Right cardiac atrium (tissue), 5 donors: ENCODE measurements at places on chromosomes 1 and 21. TPM values are rescaled to one million over a fixed set of nuclear protein-coding genes. Genes with fewer than 3 reads are reported as not detected.
A peak's percentile ranks its signal among the peaks of the same experiment; 100 is the strongest.

Gene PGBD5
- total RNA-seq, result 26.4 TPM

Gene PRSS38
- total RNA-seq, result not detected

Gene FCGR1A
- total RNA-seq, result 2.6 TPM

Gene PDE9A
- total RNA-seq, result 1.5 TPM

Gene SEC16B
- 1.7 TPM for total RNA-seq

Gene DNAJC6
- total RNA-seq, result 17.7 TPM

Gene URB2
- total RNA-seq, result 4.3 TPM

Gene SYNC
- total RNA-seq, result 33.6 TPM

Gene KCNK1
- total RNA-seq, result 86.6 TPM

Gene TIE1
- 48.8 TPM for total RNA-seq

DNA sequence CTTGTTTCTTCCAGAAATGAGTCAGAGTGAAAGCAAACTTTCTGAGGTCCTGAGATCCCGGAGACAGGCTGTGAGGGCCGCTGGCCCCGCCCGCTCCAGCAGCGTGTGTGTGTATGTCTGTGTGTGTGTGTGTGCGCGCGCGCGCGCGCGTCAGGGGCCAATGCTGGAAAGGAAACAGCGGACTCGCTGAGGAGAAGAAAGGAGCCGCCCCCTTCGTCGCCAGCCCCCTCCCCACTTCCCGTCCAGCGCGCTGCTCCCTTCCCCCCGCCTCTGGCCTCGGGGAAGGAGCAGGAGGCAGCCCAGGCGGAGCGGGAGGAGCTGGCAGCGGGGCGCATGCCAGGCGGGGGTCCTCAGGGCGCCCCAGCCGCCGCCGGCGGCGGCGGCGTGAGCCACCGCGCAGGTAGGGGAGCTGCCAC lies at the start of gene DISC1:
Gene DISC1, plus strand, starts transcription at position 256 of the 416 bp plus-strand sequence. Its CDS starts 78 bp downstream, at position 334.
- peak; percentile 91 for DNase-seq

DNA sequence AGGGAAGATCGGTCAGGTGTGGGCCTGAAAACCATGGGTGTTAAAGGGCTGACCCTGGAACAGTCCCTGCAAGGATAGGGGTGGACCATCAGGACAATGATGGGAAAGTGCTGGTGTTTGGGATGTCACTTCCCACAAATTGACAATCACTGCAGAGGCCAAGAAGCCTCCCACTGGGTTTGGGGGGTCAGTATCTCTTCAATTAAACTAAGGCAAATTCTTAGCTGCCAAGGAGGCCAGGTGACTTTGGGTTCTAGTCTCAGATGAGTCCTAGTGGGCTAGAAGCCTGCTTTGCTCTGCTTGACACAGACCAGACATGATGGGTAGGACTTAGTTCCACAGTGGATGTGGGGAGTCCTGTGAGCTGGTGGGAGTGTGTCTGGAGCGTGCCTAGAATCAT lies 29.3 kb upstream of the KCNA2 start:
- no peak for DNase-seq

- DNase-seq, result no peak
These were observed 3.8 kb downstream of the LCA5L start for GRCh38 chr21:39441502-39442475.

DNA sequence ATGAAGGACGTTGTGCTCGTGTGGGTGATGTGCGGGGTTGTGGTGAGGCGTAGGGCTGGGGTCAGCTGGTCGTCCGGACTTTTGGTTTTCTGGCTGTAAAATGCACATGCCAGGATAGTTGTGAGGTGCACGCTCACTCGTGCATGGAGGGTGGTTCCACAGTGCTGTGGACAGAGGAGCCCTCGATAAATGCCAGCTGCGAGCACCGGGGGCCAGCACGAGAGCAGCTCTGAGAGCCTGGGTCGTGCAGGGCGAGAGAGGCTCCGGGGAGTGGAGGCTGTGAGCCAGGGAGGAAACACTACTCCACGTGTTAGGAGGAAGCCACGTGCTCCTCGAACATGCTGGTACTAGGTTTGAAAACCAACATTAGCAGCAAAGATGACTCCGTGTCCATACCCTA lies 39.4 kb downstream of the COL18A1 start:
- DNase-seq, result no peak

DNA sequence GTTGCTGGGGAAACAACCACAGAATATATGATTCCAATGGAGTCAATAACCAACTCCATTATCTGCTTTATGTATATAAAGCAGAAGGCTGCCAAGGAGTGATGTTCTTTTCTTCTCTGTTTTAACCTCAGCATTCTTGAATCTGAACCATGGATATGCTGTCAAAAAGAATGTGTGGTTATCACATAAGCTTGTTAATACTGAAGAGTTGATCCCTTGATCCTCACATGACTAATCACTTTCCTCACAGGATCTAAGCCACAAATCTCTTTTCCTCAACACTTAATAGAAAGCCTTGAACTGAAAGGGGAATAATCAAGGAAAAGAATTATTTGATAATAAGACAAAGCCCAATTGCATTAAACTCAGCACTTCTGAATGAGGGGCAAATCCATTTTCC lies 271.3 kb upstream of the KIAA0040 start:
- no peak for DNase-seq

- peak; percentile 54 for DNase-seq
These were observed 4.7 kb downstream of the CFAP410 start for GRCh38 chr21:44334329-44335030.

DNA sequence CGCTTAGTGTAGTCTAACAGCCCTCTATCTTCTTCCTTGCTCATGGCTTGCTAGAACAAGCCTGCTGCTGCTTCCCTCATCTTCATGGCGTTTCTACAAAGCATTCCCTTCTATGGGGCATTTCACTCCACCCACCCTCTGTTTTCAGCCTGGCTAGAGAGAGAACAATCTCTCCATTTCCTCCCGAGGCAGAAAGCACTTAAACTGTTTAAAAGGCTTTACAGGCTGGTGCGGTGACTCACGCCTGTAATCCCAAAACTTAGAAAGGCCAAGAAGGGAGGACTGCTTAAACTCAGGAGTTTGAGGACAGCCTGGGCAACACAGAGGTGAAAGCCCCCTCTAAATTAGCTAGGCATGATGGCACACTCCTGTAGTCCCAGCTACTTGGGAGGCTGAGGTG lies 17.8 kb downstream of the ORC1 start:
- no peak for DNase-seq

DNA sequence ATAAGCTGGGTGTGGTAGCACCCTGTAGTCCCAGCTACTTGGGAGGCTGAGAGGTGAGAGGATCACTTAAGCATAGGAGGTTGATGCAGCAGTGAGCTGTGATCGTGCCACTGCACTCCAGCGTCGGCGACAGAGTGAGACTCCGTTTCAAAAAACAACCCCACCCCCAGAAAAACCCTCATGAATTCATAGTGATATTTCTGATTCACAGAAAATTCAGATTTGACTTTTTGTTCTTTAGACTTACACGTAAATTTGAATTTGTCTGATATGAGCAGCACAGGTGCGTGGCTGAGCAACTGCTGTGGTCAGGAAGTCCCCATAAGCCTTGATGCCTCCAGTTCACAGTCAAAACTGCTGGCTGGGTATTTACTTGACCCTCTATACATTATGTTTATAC lies 10.0 kb upstream of the MORC3 start:
- DNase-seq, result no peak

DNA sequence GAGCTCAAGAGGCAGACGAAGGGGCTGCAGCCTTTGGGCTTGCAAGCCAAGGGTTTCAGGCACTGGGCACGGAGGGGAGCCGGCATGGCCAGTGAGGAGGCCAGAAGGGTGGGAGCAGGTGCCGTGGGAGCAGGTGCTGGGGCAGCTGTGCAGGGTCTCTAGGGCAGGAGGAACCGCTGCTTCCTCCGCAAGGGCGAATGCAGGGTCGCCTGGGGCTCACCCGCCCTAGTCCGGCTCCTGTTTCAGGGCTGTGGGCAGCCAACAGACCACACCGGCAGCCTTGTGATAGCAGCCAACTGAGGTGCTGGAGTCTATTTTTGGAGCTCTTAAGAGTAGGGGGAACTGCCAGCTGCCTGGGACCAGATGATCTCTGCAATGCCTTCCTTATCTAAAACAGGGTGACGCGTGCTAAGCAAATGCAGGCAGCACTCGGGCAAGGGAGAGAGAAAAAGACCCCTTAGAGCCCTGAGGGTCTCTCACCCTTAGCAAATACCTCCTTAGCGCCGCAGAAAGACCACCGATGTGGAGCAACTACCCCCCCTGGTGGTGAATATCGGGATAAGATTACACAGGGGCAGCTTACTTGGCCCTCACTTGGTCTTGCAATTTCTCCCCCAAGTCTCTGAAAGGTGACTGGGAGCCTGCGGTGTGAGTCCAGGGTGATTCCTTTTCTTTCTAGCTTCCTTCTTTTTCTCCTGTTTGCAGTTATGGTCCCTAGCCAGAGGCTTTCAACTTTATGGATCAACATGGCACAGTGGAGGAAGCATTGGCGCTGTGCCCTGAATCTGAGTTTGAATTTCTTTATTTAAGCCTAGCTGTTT lies 20.7 kb upstream of the MAPKAPK2 start:
- peak; percentile 37 for DNase-seq

- DNase-seq, result no peak
These were observed 361.0 kb downstream of the ADGRL2 start for GRCh38 chr1:82161700-82162141.

DNA sequence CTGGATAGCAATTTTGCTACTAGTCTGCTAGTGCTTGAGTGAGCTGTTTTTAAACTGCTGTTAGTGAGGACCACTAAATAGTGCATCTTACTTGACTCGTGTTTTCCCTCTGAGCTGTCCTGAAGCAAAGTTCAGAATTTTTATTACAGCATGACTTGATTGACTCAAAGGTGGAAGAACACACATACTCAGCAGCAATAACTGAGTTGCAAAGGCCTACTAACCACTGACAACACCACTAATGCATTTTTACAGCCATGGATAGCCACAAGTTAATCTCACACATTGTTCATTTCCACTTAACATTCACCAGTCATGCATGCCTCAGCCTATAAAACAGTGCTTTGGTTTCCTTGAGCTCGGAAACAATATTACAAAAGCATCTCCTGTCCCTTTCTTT lies 148.7 kb downstream of the RUNX1 start:
- no peak for DNase-seq

DNA sequence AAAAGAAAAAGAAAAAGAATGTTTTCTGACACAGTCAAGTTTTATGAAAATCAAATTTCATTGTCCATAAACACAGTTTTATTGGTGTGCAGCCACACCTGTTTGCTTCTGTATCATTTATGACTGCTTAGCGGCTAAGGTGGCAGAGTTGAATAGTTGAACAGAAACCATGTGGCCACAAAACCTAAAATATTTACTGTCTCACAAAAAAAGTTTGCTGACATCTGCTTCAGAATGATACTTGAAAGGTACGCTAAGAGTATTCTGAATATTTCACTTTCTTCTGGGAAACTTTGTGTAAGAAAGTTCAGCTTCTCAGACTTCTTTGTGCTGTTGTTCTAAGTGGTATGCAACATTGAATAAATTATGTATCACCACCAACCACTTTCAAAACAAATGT lies 6.2 kb downstream of the KCNK1 start:
- no peak for DNase-seq

DNA sequence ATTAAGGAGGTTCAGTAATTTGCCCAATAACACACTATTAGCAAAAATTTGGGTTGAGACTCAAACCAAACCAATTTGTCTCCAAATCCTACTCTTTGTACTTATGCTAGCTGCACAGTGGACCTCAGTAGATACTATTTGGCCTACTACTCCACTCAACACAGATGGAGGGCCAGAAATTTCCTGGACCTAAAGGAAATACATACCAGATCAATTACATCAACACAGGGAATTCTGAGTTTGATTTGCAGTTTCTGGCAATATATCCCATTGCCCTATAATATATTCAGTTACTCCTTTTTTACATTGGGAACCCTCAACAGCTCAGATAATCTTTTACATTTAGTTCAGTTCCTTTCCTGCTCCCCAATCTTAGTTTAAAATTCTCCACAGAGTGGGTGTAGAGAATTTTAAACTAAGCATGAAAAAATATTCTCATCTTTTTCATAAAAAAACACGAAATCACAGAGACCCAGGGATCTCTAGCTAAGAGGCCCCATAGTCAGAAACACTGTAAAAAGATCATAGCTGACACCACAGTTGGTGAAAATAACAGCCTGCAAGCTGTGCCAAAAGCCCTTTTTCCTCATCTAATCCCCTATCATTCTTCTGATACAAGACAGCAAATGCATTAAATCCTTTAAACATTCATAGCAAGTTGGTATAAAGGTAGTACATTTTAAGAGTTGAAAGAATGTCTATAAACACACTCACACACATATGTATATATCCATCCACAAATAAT lies 317.7 kb upstream of the ESRRG start:
- DNase-seq, result no peak

- DNase-seq, result no peak
These were observed 2.4 kb upstream of the RHBG start for GRCh38 chr1:156366378-156367166.

- DNase-seq, result peak; percentile 82
These were observed 43.5 kb downstream of the CD34 start for GRCh38 chr1:207867136-207868109.

GRCh38 chr1:51877434-51878307 lies 856 bp downstream of the NRDC start:
- DNase-seq, result no peak
